Mesothelial cell of epicardium (in vitro differentiated cells): ENCODE measurements at places on chromosomes 1 and 21. TPM values are rescaled to one million over a fixed set of nuclear protein-coding genes. Genes with fewer than 3 reads are reported as not detected.

NUP210L gene
- 0.04 to 0.07 TPM (median 0.07 TPM) in 3 replicates for total RNA-seq

SDE2 gene
- total RNA-seq = 21.2 to 22.9 TPM (median 21.5 TPM) in 3 replicates

FMOD gene
- 77.3 to 86.0 TPM (median 82.1 TPM) in 3 replicates for total RNA-seq

OR2L3 gene
- total RNA-seq = not detected in 3 replicates

CD164L2 gene
- total RNA-seq = 0.45 to 1.3 TPM (median 0.61 TPM) in 3 replicates

ARHGEF16 gene
- total RNA-seq = 20.1 to 20.3 TPM (median 20.3 TPM) in 3 replicates

GBP3 gene
- 6.4 to 7.2 TPM (median 6.6 TPM) in 3 replicates for total RNA-seq

CTSE gene
- 0.16 TPM in 1 of 3 replicates, not detected in the others for total RNA-seq

KIF21B gene
- total RNA-seq = 6.5 to 7.0 TPM (median 6.9 TPM) in 3 replicates

SMPDL3B gene
- total RNA-seq = 7.4 to 8.8 TPM (median 8.4 TPM) in 3 replicates

RIPPLY3 gene
- 0.22 to 0.54 TPM (median 0.38 TPM) in 3 replicates for total RNA-seq

LCE1E gene
- total RNA-seq = not detected in 3 replicates

MCOLN2 gene
- 0.50 to 0.96 TPM (median 0.82 TPM) in 3 replicates for total RNA-seq

POTED gene
- total RNA-seq = not detected in 3 replicates

DTL gene
- 12.7 to 14.9 TPM (median 14.1 TPM) in 3 replicates for total RNA-seq

COQ8A gene
- 17.7 to 22.7 TPM (median 19.9 TPM) in 3 replicates for total RNA-seq

CHIA gene
- total RNA-seq = not detected in 3 replicates

HSD11B1 gene
- 0.63 TPM in 1 of 3 replicates, not detected in the others for total RNA-seq

ZSCAN20 gene
- total RNA-seq = 7.6 to 9.2 TPM (median 8.0 TPM) in 3 replicates

CD84 gene
- total RNA-seq = not detected in 3 replicates

CGN gene
- 37.5 to 39.1 TPM (median 38.9 TPM) in 3 replicates for total RNA-seq

IGSF3 gene
- total RNA-seq = 59.2 to 60.1 TPM (median 59.4 TPM) in 3 replicates
